ENCODE measurements at places on chromosomes 6 and 20.

GRCh38 chr20:17735959-17736621, 36.3 kb downstream of the BANF2 start:
- DNase-seq: no peak

GRCh38 chr6:105880030-105880492, 206.1 kb upstream of the PRDM1 start:
- DNase-seq: no peak

GRCh38 chr6:97630604-97631003, 347.6 kb upstream of the MMS22L start:
- no peak for DNase-seq

- DNase-seq: no peak
Observed at GRCh38 chr20:32777177-32777956, 15.2 kb downstream of the DNMT3B start.

GRCh38 chr6:88157106-88157505, 9.0 kb downstream of the CNR1 start:
- DNase-seq: no peak

- DNase-seq: no peak
Observed at GRCh38 chr20:58751979-58752378, 59.4 kb downstream of the NPEPL1 start.

- no peak for DNase-seq
Observed at GRCh38 chr6:20927130-20927860, 393.0 kb downstream of the CDKAL1 start.

GRCh38 chr6:88761237-88762031, 202.0 kb downstream of the RNGTT start:
- no peak for DNase-seq

DNA sequence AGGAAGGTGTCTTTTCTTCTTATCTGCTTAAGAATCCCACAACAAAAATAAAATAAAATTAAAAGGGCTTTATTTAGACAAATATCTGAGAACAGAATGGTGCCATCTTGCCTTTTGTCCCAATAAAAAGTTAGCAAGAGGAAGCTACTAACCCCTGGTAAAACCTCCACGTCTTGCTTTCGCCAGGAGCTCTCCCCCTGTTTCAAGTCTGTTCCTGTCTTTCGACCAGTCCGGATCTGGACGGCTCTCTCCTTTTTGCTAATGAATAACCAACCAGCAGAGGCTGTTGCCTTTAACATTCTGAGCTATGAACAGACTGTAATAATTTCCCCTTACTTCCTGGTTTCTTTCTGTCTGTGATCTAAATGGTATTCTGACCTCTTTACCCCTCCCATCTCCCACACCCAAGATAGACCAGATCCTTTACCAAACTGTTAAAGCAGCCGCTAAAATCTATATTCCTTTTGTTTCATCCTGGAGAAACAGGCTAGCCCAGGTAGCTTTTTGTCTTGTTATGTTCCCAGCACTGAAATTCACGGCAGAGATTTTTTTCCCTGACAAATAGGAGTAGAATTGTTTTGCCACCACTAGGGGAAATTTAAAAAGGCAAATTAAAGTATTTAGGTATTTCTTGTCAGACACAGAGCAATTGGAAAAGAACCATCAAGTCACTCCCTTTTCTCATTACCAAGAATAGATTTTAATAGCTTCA, at the start of gene FRK:
TSS of gene FRK (minus strand) at position 320 of the 712 bp plus-strand sequence. CDS start 580 bp downstream, outside the sequence.
- no peak for DNase-seq

- DNase-seq: no peak
Observed at GRCh38 chr20:49668181-49668877, 45.3 kb downstream of the B4GALT5 start.

GRCh38 chr6:130407032-130407431, 41.2 kb downstream of the TMEM200A start:
- DNase-seq: no peak

DNA sequence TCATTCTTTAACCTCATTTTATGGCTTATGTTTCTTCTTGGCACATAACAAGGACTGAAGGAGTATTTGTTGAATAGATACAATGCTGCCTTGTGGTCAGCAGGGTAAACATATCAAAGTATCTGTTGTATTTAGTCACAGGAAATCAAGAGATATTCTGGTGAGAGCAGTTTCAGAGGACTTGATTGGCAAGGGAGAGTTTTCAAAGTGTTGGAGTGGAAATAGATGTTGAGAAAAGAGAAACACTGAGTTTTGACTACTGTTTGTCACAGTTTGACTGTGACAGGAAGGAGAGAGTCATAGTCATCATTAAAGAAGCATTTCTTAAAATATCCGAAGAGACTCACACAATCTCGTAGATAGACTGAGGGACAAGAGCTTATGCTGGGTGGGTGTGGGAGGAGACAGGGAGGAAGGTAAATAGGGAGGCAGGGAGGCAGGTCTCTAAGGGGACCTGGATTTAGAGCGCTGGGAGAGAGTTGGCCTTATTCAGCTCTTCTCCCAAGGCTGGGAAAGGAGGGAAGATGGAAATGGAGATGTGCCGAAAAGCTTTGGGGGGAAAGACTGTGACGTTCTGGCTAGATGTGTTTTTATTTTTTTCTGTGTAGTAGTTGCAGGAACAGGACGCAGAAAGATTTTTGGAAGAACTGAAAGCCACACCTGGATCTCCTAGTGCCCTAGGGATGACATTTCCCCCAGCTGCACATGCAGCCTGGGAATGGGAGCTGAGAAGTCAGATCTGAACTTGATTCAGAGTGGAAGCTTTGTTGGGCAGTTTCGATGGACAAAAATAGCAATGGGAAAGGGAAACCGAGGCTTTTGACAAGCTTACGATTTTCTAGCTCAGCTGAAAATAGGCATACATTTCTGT, 65.0 kb upstream of the IFNGR1 start:
- no peak for DNase-seq

- no peak for DNase-seq
Observed at GRCh38 chr6:26264547-26264946, 100.5 kb upstream of the BTN3A2 start.

DNA sequence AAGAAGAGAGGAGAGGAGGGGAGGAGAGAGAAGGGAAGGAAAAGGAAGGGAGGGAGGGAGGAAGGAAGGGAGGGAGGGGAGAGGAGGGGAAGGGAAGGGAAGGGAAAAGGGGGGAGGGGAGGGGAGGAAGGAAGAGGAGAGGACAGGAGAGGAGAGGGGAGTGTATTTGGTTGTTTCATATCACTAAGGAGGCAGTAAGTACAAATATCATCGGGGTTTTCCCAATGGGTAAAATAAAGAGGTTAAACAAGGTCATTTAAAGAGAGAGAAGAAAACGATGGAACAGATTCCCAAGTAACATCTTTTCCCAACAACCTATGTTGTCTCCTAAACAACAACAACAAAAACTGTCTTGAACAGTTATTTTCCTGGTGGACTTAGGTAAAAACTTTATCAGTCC, 43.6 kb downstream of the MBOAT1 start:
- no peak for DNase-seq
